ENCODE measurements at places on chromosomes 11 and 22. TPM values are rescaled to one million over a fixed set of nuclear protein-coding genes. Genes with fewer than 3 reads are reported as not detected.

Gene MPZL2
- 62.0 TPM for total RNA-seq

Gene CDKN1C
- 2.4 TPM for total RNA-seq

Gene ALDH3B2
- 0.14 TPM for total RNA-seq

Gene BARX2
- 0.65 TPM for total RNA-seq

Gene RASD2
- total RNA-seq, result 0.07 TPM

Gene PARVA
- total RNA-seq, result 22.2 TPM

Gene CCDC89
- total RNA-seq, result 0.51 TPM

Gene RAB3IL1
- 0.31 TPM for total RNA-seq

Gene RIMBP3B
- not detected for total RNA-seq

Gene GNAZ
- total RNA-seq, result 0.27 TPM

Gene JAML
- total RNA-seq, result not detected

Gene FOLR3
- total RNA-seq, result 11.4 TPM

Gene PTPRCAP
- total RNA-seq, result 0.32 TPM

Gene MB
- total RNA-seq, result not detected

Gene MMP3
- 0.21 TPM for total RNA-seq

Gene INPP5J
- total RNA-seq, result 1.3 TPM
